ENCODE measurements at places on chromosomes 12 and 14.

DNA sequence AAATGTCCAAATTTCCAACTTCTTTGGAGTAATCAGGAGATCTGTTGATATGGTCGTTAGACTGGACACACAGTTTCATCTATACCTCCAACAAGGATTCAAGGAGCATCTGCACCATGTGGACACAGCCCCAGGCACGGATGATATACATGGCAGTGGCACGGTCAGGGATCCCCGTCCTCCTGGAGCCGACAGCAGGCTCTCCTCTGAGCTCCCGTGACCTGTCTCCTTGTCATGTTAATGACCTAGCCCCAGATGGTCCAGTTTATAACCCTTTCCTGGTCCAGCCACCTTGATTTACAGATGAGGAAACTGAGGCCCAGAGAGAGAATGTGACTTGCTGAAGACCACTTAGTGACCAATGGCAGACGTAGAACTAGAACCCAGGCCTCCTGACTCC is 16.5 kb upstream of the SERPINA4 start:
- DNase-seq, result no peak

GRCh38 chr14:89926694-89927093 is 27.8 kb downstream of the EFCAB11 start:
- DNase-seq, result no peak

DNA sequence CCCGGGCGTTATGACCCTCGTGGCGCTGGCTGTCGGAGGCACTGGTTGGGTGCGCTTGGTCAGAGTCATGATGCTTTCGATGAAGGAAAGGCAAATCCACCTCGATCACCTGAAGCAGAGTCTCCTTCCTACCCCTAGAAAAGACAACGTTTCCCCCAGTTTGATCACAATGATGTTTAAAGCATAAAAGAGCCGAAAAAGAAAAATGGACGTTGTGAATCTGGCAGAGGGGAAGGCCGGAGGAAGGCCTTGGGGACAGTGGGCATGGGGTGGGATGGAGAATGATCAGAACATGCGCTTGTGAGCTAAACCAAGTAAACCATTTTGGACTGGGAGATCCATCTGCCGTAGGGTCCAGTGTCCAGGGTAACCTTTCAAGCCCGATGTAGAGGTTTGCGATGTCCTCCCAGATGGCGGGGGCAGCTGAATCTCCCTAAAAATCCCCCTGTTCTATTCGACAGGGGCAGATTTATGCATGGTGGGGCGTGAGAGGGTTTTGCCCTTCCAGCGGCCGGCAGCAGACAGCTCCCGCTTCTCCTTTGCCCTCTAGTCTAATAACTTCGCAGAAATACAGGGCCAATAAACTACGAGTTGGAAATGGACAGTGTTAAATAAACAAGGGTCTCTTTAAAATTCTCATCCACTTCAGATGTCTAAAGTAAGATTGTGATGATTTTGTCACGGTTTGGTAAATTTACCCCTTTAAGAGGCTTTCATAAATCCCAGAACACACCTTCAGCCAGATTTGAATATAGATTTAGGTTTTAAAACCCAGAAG is 2.3 kb upstream of the OTX2 start:
- no peak for DNase-seq

GRCh38 chr14:69992564-69992963 is 113.3 kb downstream of the SMOC1 start:
- no peak for DNase-seq

DNA sequence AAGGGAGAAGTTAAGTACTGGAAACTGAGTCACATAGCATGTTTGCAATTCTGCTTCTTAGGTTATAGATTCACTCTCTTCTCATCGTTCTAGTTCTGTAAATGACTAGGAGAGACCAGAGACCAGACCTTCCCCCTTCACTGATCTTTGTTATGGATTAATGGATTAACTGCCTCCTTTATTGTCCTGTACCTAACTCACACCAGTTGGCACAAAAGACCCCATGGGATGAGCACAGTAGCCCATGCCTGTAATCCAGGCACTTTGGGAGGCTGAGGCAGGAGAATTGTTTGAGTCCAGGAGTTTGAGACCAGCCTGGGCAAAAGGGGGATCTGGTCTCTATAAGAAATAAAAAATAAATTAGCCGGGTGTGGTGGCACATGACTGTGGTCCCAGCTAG is 20.8 kb downstream of the BCAT1 start:
- no peak for DNase-seq

- DNase-seq, result no peak
These were observed 337.9 kb downstream of the DAD1 start for GRCh38 chr14:22251090-22251489.

DNA sequence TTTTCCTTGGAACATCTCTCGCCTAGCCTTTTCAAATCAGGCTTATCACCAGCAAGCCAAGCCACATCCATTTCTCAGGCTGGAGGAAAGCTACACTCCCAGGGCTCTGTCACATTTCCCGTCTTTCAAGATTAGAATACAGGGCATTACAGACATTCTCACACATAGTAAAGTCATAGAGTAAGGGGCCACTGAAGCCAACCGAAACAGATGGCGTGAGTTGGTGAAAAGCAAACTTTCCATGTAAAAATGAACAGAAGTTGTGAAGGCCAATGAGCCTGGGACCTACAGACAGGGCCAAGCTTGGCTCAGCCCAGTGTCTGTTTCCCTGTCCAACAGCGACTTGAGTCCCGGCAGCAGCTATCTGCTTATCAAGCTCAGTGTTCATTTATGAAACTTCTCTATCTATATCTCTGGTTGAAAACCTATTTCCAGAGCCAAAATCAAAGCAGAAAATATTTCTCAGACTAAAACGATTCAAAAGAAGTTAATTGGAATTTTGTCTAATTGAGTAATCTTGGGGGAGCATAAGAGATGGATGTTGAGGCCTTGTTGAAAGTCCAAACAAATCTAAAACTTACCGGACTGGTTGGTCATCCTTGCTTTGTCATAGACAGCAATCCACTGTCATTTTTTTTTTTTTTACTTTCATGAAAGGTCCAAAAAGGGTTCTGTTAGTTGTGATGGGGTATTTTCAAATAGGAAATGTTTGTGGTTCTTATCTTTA is 105.6 kb downstream of the DAAM1 start:
- DNase-seq, result peak; percentile 44

DNA sequence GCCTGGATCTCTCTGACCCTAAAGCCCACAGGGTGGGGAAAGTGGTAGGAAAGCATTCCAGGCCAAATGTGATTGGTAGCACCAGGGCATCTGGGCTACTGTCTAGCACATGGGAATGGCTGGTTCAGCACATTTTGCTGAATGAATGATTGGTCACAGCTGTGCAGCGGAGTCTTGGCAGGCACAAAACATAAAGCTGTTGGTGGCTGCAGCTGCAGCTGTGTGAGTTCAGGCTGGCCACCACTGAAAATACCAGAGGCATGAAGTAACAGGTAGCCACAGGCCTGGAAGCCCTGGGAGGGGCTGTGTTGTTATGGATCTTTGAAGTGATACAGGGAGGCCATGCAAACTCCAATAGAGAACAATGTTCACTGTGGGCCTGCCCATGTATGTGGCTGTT is 72.7 kb downstream of the MYRFL start:
- peak; percentile 88 for DNase-seq

- DNase-seq, result no peak
These were observed 278.9 kb upstream of the CRY1 start for GRCh38 chr12:107372229-107372658.

DNA sequence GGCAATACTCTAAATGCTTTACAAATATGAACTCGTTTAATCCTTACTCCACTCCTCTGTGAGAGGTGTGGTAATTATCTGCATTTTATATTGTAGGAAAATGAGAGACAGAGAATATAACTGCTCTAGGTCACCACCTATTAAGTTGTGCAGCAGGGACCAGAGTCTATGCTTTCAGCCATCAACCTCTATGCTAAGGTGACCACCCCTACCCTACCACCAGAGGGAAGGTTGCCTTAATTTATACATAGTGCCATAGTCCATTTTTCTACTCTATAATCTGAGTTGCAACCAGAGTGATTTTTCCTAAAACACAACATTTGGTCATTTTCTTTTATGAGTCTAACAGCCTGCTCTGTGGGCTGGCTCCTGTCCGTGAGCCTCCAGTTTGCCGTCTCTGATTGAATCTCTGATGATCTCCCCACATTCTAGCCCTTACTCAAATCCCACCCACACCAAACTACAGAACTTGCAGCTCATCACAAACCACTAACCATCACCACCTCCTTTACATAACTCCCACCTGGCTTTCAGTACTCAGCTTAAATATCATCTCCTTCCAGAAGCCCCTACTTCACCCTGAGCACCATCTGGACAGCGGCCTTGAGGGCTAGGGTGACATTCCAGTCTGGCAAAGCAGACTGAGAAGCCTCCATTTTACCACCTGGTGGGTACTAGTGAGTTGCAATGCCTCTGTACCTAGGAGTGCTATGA is 126.6 kb downstream of the PPM1H start:
- DNase-seq, result no peak

- no peak for DNase-seq
These were observed 103.1 kb downstream of the METTL25 start for GRCh38 chr12:82461393-82461792.

DNA sequence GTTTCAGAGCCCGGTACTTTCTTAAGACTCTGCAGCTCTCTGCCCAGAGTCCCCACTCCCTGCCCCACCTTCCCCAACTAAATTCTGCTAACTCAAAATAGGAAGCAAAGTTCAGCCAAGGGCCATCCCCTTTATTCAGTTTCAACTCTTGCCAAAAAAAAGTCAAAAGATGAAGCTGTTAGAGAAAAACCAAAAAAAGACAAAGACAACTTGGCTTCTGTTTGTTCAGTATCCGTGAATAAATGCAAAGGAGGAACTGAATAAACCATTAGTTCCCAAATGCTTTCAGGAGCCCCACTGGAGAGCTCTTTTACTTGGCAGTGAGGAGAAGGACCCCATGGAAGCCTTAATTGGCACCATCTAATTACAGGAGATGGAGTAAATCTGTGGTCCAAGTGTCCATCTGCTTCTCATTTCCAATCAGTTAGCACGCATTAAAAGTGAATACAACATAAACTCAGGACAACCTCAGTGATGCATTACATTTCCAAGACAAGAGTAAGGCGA is 155.4 kb upstream of the GZMB start:
- DNase-seq, result peak; percentile 63

DNA sequence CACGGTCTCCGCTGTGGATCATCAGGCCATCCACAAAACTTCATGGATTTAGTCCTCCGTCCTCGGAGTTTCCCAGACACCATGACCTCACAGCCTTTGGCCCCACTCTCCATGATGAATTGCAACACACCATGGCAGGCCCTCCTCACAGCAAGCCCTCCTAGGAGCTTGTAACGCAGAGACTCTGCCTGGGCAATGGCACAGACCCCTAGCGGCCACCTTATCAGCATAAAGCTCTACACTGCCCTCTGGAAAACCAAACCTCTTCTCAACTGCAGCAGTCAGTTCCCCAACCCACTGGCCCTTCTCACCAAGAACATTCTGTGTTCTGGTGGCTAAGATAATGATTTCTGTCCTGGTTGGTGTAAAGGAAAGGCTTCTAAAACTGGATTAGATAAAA is 238.4 kb upstream of the USP15 start:
- no peak for DNase-seq

DNA sequence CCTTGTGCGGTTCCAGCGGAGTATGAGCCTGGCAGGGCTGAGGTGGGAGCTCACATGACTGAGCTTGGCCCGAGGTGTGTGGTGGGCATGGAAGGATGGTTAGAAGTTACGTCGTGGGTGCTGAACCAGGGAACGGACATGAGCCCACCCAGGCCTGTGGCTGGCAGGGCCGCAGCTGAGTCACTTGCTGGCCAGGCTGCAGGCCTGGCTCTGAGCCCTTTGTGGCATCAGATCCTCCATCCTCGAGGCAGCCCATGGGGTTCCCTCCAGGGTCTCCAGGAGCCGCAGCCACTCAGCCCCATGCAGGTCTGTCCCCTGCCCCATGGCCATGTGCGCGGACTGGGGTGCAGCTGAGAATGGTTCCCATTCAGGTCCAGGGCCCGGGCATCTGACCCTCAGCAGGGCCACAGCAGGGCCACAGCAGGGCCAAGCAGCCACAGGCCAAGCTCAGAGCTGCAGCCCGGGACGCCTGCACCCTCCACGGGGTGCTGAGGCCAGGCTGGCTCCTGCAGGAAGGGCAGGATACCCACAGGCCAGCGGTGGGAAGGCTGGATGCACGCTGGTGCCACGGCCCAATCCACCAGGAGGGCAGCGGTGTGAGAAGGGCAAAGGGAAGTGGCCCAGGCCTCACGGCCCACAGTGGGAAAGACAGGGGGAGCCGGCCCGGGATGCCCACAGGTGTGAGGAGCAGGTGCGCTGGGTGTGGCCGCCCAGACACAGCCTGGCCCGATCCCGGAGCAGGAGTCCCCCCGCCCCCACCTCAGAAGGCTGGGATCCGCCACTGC is 26.3 kb upstream of the ULK1 start:
- DNase-seq, result no peak

GRCh38 chr12:25959071-25959961 is 834 bp downstream of the RASSF8 start:
- peak; percentile 62 for DNase-seq

GRCh38 chr12:123427036-123427769 is 9.3 kb downstream of the RILPL2 start:
- DNase-seq, result no peak

- DNase-seq, result no peak
These were observed 8.9 kb downstream of the PDE1B start for GRCh38 chr12:54558311-54558710.

DNA sequence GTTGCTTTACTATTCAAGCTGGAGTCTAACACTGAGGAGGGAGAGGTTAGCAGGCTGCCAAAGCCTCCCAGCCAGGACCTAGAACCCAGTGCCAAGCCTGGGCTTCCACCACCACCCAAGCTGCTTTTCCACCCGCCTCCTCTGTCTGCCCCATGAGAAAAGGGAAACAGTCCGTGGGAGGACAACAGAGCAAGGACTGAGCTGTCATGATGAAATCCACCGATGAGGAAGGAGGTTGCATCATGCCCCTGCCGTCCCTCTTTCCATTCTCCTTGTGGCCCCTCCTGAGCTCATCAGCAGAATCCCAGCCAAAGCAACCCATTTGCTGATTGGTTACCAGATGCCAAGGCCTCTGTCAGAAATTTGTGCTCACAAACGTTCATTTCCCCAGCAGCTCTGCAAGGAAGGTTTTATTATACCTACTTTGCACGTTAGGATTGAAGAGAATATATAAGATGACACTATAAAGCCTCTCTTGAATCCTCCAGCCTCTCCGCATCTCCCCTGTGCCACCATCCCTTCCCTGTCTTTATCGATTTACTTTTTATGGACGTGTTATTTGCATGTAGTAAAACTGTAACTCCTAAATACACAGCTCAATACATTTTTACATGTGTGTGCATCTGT is 6.3 kb upstream of the SERPINA1 start:
- DNase-seq, result peak; percentile 49

- DNase-seq, result no peak
These were observed 5.8 kb downstream of the CTDSP2 start for GRCh38 chr12:57840726-57841125.

DNA sequence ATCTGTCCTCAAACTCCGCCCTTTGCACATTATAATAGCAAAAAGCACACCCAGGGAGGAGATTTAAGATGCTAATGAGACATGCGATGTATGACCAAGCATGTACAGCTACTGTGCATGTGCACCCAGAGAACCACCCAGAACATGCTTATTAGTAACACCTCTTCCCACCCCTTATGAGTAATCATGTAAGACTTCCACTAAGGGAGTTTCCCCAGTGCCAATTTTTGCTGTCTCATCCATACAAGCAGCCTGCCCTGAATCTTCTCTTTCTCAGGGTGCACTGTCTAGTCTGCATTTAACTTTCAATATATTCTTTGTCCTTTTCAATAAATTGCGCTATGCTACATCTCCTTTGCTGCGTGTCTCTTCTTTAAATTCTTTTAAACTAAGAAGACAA is 830.0 kb upstream of the NOVA1 start:
- no peak for DNase-seq
